Stimulated activated naive B cell treated with anti-CD40 and anti-IgM and Interleukin-4, amounts not matched to agents 10 μg/mL and 1 μg/mL and 100 μg/mL, for 72 hours (primary cell): ENCODE measurements at places on chromosomes 13 and 19.

- DNase-seq, result no peak
Measured at GRCh38 chr13:30623392-30623791, 5.7 kb downstream of the USPL1 start.

DNA sequence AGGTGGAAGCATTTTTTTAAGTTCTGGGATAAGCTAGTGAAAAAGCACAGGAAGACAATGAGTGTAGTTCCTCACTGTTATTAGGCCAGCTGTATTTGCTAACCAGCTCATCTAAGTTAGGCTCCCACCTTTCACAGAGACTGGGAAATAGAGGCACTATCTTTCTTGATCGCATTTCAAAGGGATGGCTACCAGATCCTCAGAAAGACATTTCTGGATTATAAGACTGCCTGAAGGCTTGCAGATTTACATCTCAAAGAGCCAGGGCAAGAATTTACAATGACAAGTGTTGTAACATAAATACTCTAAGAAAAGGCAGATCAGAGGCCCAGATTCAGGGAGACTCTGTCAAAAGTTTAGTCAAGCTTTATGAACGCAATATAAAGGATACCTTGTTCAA lies 1005.5 kb downstream of the PCDH9 start:
- DNase-seq, result no peak

DNA sequence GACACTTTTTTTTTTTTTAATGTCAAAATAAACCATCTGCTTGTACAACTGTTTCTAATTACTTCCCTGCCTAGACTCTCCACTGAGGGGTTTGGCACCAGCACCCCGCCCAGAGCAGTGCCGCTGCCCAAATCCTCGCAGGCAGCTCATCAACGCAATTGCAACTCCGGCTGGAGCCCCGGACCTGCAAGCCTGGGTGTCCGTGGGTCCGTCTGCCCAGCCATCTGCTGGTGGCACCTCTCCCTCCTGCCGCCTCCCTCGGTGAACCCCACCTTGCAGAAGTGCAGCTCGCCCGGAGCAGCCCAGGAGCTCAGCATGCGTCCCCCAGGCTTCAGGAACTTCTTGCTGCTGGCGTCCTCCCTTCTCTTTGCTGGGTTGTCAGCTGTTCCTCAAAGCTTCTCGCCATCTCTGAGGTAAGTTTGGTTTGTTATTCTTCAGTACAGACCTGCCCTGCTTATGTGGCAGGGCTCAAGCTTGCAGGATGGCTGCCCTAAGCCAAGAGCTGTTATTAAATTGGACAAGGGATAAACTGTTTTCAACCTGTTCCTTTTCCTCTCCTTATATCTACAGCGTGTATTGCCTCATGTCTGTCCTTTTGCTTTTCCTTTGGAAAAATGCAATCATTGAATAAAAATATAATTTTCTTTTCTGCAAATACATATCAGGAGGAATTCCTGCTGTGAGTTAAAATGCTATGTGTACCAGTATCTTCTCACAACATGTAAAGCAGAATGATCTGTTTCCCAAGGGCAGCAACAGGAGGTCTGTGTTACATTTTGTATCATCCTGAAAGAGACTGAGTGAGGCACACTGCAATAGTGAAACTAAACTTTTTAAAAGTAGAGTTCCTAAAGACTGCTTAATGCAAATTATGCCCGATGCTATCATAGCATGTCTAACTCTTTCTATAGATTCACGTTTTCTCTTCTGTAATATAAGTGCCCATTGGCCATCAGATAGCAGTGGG lies at the start of gene ITGBL1:
Gene ITGBL1 (plus strand): TSS at position 157 of the 967 bp plus-strand sequence. CDS start 159 bp downstream, at position 316.
- no peak for DNase-seq

DNA sequence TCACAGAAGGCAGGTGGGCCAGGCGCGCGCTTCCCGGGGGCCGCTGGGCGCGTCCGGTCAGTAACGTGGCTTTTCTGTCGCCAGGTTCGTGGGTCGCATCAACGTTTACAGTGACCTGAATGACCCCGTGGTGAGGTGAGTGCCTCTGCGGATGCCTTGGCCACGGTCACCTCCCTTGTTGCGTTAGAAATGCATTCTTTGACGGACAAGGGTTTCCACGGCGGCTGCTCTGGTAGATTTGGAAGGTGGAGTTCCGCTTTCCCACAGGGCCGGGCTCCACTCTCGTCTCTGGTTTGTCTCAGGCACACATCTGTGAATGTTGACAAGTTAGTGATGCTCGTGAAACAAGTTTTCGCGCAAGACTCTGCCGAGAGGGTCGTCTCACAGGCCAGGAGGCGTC lies 130.0 kb downstream of the ATP11A start:
- no peak for DNase-seq

DNA sequence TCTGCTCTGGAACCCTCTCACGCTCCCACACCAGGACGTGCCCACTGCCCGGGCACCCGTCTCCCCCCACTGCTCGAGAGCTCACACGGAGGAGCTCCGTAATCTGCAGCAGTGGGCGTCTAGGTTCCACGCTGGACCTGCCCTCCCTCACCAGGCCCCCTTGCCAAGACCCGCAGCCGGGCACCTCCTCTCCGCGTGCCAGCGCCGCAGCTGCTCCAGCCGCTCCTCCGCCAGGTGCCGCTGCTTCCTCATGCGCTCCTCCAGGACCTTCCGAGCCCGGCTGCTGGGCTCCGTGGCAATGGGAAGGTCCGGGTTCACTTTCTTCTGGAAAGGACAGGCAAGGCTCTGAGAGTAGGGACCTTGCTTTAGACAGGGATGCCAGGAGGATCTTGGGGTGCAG lies 35.0 kb upstream of the MATK start:
- DNase-seq, result no peak

- no peak for DNase-seq
Measured at GRCh38 chr13:99215184-99215830, 14.7 kb downstream of the UBAC2 start.

DNA sequence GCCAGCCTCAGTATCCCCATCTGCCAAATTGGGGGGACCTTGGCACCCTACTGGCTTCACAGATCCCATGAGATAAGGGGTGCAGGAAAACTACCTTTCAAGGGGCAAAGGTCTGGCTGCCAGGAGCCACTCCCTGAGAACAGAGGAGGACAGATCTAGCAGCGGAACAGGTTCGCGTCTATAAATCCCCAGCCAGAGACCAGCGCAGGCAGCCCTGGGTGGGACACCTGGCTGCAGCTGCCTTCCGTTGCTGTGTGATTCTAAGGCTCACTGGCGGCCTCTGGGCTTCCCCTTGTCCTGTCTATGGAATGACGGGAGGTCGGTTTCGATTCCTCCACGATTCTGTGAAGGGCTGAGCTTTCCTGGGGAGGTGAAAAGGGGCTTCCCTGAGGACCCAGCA lies 7.3 kb downstream of the RELB start:
- DNase-seq, result no peak

GRCh38 chr13:97332742-97333141 lies 101.2 kb upstream of the RAP2A start:
- no peak for DNase-seq

GRCh38 chr13:41413872-41414271 lies 43.5 kb upstream of the RGCC start:
- no peak for DNase-seq

GRCh38 chr13:91825516-91825915 lies 427.1 kb downstream of the GPC5 start:
- DNase-seq, result no peak

- no peak for DNase-seq
Measured at GRCh38 chr19:38209671-38210457, 14.2 kb downstream of the DPF1 start.

GRCh38 chr19:17378271-17378670 lies 1.1 kb upstream of the PLVAP start:
- no peak for DNase-seq

- DNase-seq, result no peak
Measured at GRCh38 chr13:65929436-65929835, 1300.7 kb downstream of the PCDH9 start.

DNA sequence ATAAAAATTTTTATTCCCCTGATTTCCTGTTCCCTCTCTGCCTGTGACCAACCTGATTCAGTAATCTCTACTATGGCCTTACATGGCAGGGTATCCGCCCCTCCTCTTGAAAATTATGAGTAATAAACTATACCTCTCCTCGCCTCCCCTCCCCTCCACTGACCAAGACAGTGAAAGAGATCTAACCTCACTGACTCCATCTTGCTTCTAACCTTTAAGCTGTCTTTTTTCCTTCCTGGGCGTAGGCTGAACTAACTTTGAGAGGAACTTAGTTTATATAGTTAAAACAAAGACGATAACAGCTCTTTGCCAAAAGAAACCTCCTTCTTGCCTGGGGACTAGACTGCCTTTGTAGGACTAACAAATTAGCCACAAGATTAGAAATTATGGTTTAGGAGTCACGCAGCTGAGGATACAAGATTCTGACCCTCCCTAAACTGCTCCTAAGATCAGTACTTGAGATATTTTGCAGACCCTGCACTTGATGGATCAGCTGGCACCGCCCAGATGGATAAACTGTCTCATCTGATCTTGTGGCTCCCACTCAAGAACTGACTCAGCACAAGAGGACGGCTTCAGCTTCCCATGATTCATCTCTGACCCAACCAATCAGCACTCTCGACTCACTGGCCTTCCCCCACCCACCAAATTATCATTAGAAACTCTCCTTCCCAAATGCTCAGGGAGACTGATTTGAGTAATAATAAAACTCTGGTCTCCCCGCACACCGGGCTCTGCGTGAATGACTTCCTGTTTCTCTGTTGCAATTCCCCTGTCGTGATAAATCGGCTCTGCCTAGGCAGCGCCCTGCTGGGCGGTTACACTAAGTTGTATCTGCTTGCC lies 187.1 kb downstream of the TDRD3 start:
- no peak for DNase-seq

- DNase-seq, result no peak
Measured at GRCh38 chr19:34365463-34366401, 736 bp downstream of the GPI start.

DNA sequence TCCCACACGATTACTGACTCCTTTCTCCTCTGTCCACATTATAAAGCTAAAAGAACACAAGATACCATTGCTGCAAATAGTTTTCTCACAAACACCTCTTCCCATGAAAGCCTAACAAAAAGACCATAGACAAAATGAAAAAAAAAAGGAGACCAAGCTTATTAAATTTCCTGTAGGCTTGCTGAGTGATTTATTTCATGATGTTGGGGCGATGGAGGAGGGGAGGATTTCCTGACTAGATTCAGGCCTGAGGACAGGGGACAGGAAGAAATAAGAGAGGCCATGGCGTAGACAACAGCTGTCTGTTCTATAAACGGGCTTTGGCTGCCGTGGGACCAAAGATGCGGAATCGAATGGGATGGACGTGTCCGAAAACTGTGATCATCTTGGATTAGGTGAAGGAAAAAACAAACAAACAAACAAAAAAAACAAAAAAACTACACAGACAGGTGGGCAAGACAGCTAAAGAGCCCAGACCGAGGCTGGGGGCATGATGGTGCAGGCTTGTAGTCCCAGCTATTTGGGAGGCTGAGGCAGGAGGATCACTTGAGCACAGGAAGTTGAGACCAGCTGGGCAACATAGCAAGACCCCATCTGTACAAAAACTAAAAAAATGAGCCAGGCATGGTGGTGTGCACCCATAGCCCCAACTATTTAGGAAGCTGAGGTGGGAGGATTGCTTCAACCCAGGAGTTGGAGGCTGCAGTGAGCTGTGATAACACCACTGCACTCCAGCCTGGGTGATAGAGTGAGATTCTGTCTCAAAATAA lies 5.3 kb downstream of the TMPRSS9 start:
- DNase-seq, result no peak

- no peak for DNase-seq
Measured at GRCh38 chr13:48962281-48962680, 13.4 kb upstream of the FNDC3A start.

DNA sequence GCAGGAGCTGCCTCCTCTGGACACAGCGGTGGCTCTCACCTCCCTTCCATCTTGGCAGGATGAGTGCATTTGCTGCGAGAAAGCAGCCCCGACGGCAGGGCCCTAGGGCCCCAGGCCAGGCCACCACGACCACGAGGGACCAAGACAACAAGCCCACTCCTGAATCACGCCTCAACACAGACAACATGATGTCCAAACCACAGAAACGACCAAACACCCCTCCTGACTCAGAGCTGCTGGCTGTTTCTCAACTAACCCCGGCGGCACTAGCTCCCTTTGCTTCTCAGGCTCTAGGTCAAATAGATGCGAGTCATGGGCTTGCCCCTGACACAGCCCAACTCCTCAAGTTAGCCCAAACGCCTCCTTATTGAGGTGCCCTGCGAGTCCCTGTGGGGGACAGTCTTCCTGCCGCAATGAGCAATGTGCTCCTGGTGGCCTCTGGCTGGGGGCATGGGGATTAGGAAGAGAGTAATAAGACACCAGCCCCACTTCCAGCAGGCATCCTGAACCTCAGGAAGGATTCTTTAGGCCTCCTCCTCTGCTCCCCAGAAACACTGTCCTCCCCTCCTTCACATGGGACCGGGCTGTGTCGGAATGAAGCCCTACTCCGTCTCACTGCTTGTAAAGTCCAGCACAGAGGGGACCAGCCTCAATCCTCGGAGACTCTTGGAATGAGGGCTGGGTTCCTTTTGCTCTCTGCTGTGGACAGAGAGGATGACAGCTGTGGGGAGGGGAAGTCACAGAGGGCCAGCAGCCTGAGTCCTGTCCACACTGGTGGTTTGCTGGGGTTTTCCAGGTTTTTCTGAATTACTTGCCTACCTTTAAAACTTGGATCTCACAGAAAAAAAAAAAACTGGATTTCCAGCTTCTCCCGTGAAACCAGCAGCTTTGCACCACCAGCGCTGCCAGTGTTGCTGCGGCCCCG lies 6.9 kb upstream of the ATF5 start:
- DNase-seq, result no peak

DNA sequence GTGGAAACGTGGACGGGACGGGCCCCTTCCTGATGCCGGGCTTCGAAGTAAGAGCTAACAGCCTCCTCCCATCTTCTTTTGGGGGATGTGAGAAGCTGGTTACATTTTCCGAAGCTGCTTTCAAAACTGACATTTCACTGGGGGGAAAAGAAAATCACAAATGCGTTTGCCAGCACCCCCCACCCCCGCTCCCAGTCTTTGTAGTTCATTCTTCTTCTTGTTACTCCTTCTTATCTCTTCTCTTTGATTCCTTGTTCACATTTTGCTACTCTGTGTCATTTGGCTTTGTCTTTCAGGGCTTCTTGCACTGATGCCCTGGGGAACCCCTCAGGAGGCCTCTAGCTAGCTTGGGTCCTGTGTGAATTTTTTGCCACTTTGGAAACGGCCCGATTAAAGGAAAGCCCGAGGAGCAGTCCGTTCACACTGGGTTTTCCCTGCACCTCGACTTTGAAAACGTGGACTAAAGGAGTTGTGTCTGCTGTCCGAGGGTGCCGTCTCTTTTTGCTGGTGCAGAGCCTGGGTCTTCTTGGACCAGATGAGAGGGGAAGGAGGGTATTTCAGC lies 1.3 kb downstream of the CARM1 start:
- no peak for DNase-seq

GRCh38 chr13:28685892-28686291 lies 27.0 kb downstream of the POMP start:
- no peak for DNase-seq

GRCh38 chr13:109485136-109485794 lies 301.1 kb downstream of the IRS2 start:
- no peak for DNase-seq
